Neural progenitor cell (in vitro differentiated cells): ENCODE measurements at places on chromosomes 6 and 20.
A peak's percentile ranks its signal among the peaks of the same experiment; 100 is the strongest.

GRCh38 chr20:7798176-7798575, 142.1 kb downstream of the HAO1 start:
- DNase-seq = no peak

GRCh38 chr20:53773792-53774401, 180.3 kb upstream of the ZNF217 start:
- no peak for DNase-seq

DNA sequence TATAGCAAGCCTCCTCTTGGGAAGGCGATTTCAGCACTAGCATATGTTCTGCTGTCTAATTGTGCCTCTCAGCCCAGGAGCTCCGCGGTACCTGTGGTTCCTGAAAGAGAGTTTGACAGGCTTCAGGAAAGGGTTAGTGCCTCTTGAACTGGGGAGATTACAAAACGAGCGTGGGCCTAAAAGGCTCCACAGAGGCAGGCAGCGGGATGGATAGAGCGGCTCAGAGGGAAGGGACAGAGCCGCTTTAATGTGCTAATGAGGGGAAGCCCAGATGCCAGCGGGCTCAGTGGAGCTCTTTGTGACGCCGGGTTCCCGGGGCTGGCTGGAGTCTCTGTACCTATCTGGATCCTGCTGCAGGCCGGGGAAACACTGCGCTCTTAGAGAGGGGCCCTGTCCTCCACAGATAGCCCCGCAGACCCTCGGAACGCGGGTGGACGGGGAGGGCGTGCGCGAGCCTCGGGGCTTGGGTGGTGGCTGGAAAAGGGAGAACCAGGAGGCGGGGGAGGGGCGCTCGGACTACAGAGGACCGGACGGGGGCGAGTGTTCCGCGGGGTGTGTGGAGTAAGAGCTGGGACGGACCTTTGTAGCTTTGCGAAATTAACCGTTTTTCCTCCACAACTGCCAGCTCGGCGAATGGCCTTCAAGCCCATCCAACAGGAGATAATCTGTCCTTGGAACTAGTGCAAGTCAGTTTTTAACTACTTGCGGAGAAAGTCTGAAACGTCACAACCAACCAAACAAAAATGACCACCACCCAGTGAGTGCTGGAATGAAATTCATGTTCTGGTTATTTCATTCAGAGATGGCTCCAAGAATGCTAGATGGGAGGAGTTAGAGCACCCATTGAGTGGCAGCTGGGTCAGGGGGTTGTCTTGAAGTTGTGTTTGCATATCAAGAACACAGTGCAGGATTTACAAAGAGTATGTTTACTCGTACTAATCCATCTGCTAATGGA, 13.0 kb downstream of the SLC35F1 start:
- peak; percentile 90 for DNase-seq

DNA sequence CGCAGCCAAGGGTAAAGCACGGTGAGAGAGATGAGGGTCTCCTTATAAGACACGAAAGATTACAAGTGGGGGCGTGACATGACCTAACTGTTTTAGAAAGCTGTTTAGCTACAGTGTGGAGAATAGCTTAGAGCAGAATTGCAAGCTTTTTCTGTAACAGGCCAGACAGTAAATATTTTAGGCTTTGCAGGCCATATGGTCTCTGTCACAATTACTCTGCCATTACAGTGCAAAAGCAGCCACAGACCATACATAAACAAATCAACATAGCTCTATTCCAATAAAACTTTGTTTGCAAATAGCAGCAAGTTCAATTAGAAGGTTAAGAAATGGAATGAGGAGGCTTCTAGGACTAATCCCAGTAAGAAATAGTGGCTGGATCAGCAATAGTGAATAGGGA, 16.8 kb downstream of the PGM3 start:
- no peak for DNase-seq

- DNase-seq = no peak
Observed at GRCh38 chr6:106181664-106182418, 95.7 kb downstream of the PRDM1 start.

- DNase-seq = peak; percentile 15
Observed at GRCh38 chr6:150905769-150906168, 40.3 kb downstream of the MTHFD1L start.

DNA sequence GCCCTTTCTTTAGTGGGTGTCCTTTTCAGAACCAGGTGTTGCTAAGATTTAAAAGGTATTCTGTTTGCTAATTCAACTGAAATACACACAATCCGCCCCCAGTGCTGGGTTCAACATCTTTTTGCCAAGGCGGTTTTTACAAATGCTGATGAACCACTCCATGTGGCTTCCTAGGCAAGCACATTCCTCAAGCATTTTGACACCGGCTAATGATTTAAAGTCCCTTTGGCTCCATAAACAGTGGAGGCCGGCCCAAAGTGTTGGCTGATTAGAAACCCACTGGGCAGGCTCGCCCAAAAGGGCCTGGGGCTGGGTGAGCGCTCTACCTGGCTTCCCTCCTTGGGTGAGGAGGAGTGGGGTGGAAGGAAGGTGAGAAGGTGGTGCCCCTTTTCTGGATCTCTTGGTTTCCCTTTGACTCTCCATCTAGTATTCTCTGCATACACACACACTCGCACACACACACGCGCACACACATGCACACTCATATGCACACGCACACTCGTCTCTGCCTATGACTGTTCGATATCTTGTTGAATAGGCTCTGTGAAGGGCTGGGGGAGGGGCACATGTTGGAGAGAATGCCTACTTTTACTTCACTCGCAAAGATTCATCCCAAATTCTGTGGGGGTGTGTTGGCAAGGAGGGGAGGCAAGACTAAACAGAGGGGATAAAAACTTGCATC, 66.7 kb upstream of the ARMC2 start:
- DNase-seq = peak; percentile 40

GRCh38 chr6:113629975-113630737, 227.0 kb upstream of the MARCKS start:
- DNase-seq = no peak

DNA sequence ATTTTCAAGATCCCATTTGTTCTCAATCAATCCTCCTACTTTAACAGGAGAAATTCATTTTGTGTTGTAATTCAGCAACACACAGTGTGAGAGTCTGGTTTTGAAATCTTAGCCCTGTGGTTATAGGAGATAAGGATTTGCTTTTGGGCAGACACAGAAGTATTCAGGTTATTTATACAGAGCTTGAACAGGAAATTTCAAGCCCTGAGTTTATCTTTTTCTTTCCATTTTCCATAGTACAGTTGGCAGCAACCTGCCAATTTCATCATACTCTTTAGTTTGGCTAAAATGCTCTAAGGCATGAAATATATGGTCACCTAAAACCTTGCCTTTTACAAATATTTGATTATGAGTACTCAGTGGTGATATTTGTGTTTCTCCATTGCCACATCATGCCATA, 41.4 kb downstream of the PKIB start:
- no peak for DNase-seq

GRCh38 chr6:105850261-105851112, 235.6 kb upstream of the PRDM1 start:
- DNase-seq = peak; percentile 53

DNA sequence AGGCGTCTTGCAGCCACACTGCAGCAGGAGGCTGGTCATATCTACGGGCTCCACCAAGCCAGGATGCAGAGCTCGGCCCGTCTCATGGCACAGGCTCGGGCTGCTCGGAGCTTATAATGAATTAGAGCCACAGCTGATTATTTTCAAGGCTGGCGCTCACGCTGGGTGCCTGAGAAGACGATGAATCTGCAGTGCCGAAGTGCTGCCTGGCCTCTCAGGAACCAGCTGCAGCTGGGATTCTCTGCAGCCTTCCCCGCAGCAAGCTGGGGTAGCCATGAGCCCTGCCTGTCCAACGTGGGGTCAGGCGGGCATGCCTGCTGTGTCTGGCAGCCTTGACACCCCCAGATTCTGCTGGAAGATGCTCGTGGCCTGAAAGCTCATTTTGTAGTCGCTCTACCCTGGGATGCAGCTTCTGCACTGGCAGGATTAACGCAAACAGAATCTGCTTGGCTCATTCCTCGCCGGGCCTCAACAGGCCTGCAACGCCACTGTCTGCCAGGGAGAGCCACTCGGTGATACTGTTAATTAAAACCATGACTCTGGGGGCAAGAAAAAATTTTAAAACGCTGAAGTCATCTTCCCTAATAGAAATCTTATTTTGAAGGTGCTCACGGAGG, 104.3 kb downstream of the CDH26 start:
- DNase-seq = no peak

DNA sequence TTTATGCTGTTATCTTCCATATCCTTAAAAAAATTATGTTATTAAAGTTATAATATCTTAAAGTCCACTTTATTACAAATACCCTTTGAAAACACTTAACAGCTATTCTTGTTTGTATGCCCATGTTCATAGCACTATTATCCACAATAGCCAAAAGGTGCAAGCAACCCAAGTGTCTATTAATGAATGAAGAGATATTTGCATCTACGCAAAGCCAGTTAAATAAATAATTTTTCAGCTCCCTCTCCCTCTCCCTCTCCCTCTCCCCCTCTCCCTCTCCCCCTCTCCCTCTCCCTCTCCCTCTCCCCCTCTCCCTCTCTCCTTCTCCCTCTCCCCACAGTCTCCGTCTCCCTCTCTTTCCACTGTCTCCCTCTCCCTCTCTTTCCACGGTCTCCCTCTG, 13.1 kb downstream of the CDK5RAP1 start:
- no peak for DNase-seq

DNA sequence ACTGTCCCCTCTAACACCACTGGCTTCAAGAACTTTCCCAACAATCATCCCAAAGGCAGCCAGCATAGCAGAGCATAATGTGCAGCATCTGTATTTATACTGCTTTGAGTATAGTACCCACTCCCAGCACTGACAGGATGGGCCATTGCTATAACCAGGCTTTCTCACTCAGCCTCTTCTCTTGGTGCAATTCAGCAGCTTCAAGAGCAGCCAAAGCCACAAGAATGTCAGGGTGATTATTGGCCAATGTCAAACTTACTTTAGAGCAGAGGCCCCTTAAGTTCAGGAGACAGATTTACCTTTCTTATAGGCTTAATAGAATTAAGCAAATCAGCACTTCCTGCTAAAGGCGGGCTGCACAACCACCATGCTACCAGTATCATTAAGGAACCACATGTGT, 232.4 kb upstream of the RSPO3 start:
- no peak for DNase-seq
